Cardiac fibroblast (primary cell): ENCODE measurements at places on chromosomes 6 and 20.

DNA sequence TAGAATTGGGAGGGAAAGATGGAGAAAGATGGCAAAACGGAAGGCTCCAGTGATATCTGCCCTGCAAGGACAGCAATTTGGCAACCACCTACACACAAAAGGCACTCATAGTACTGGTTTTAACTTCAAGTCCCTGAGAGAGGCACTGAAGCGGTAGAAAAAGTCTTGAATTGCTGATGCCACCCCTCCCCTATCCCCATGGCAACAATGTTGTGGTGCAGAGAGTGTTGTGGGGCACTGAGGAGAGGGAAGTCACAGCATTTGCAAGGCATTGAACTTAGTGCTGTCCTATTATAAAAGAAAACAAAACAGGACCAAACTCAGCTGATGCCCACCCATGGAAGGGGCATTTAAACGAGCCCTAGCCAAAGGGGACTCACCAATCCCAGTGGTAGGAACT lies 343.7 kb downstream of the HAO1 start:
- no peak for DNase-seq

GRCh38 chr6:3911130-3911529 lies 62.0 kb downstream of the FAM50B start:
- peak; percentile 29 for DNase-seq

DNA sequence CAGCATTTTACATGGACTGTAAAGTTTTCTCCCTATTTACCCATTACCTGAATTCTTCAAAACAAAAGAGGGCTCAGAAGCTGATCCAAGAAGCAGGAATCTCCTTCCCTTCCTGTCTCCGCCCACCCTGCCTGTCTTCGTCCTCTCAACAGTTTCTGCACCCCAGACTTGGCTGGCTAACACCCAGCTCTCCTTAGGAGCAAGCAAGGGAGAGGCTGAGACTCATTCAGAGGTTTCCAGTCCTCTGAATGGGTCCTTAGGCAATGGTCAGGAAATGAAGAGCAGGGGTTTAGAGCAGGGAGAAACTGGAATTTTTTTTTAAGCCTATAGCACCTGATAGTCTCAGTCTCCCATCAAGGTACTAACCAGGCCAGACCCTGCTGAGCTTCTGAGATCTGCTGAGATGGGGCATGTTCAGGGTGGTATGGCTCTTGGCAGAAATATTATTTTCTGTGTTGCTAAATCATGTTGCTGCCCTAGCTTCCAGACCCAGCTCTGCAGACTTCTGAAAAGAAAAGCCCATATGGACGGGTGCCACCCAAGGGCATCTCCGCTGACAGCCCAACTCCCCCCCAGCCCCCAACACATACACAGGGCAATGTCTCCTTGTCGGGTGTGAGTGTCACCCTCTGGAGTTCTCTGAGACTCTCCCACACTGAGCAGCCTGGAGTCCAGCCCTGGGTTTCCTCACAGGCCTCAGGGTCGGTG lies 74.6 kb upstream of the CD93 start:
- DNase-seq, result no peak

GRCh38 chr6:87914637-87915395 lies 132.8 kb upstream of the SPACA1 start:
- DNase-seq, result peak; percentile 16
